Stimulated activated CD8-positive, alpha-beta memory T cell treated with anti-CD3 and anti-CD28 coated beads, Interleukin-15, amount 100 ng/mL, for 1 hour (primary cell): ENCODE measurements at places on chromosomes 2 and 18.

DNA sequence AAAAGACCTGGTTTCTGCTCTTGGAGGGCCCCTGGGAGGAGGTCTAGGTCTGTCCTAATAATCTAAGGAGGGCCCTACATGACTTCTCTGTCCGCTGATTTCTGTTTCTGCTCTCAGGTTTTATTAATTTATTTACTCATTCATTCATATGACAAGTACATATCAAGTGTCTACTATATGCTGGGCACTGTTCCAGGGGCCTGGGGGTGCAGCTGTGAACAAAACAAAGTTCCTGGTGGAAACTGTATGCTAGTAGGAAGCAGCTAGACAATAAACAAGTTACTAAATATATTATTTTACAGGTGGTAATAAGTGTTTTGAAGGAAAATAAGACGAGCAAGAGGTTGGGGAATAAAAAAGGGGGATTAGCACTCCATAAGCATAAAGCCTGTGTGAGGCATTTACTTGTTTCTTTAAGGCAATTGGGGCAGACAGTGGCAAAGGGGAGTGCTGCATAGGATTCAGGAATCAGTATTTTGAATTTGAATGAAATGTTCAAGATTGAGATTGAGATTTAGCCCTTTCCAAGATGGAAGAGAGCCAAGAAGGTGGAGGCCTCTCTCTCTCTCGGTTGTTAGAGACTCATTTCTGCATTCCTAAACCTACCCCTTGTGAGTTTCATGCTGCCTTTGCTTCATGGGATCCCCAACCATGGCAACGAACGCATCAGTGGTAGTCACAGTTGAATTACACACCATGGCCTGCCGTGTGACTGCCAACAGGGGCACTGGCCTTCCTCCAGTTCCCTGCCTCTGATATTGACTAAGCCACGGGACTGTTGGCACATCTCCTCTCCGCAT is 28.3 kb downstream of the DRC1 start:
- no peak for DNase-seq

DNA sequence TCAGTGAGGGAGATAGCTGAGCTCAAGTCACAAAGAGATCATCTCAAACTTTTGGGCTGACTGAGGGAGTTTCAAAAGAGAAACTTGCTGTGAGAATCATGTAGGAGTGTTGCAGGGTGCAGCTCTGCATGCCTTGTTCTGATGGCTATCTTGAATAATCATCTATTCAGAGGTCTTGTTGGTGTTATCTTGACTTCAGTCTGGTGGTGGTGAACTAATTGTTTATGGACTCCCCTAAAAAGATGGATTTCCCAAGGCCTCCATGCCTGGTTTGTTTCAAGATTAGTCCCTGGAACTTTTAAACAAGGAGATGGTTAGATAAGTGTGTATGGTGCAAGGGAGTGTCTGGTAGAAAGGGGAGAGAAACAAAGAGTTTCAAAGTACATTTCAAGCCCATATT is 29.8 kb downstream of the SLC39A6 start:
- DNase-seq = no peak

DNA sequence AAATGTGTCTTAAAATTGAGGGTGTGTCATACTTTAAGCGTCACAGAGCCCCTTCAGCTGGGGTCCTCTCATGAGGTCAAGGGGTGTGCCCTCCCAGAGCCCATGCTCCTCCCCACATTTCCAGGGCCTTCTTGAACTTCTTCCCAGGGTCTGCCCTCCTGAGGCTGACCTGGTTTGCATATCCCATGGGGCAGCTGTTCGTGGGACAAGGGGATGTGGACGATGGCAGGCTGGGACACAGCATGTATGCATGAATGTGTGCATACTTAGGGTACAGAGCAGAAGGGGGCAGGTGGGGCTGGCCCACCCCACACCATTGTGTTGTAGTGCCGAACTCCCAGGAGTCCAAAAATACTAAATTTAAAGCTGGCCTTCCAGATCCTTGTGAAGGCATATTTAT is 46.2 kb upstream of the TAF1B start:
- no peak for DNase-seq

DNA sequence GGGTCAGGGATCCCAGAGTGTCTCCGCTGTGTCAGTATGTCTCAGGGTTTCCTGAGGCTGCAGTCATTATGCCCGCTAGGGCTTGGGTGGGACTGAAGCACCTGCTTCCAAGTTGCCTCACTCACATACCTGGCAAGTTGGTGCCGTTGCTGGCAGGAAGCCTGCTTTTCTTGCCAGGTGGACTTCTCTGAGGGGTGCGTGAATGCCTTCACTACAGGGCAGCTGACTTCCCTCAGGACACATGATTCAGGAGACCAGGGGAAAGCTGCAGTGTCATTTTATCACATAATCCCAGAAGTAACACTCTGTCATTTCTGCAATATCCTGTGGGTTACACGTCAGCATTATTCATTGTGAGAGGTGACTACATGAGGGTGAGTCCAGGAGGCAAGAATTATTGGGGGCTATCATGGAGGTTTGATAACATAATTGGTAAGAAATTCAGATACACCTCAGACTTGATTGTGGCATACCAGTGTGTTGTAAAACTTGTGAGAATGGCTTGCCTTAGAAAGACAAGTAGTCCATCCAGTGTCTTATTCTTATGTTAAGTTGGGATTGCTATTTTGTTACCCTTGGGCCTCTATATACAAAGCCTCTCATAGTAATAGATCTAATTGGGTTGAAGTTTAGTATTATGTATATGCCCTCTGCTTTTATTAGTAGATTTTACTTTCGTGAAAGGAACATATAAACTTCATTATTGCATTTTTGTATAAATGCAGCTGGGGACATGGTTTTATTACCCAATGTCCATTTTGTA is 44.1 kb downstream of the NEDD4L start:
- DNase-seq = no peak

DNA sequence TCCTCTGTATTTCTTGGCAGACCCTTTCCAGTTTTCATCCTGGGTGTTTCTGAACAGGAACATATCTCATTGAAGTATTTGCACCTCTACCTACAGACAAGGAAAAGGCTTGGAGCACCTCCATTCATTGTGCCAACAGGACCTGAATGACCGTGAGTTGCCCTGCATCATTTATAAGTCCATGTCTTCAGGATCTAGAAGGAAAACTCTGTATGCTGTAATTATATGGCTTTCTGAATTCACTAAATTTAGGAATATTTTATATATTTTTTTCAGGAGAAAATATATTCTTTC is 402.3 kb upstream of the SLC14A2 start:
- no peak for DNase-seq

DNA sequence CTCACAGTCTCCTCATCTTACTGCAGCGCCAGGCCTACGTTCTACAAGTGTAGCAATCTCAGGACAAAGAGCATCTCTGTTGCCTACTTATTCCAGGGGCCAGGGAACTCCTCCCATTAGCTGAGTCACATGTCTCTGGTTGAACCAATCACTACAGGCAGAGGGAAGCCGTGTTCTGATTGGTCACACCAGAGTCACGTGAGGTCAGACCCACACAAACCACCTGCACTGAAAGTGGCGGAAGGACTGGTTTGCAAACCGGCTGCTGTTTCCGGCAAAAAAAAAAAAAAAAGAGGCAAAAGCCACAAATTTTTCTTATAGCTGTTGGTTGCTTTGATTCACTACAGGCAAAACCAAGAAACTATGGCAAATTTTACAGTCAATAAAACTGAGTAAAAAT is 21.9 kb upstream of the USP14 start:
- no peak for DNase-seq

GRCh38 chr2:159742846-159743245 is 30.5 kb downstream of the MARCHF7 start:
- DNase-seq = no peak

- DNase-seq = no peak
Observed at GRCh38 chr2:3481011-3481400, 38.3 kb downstream of the ADI1 start.

DNA sequence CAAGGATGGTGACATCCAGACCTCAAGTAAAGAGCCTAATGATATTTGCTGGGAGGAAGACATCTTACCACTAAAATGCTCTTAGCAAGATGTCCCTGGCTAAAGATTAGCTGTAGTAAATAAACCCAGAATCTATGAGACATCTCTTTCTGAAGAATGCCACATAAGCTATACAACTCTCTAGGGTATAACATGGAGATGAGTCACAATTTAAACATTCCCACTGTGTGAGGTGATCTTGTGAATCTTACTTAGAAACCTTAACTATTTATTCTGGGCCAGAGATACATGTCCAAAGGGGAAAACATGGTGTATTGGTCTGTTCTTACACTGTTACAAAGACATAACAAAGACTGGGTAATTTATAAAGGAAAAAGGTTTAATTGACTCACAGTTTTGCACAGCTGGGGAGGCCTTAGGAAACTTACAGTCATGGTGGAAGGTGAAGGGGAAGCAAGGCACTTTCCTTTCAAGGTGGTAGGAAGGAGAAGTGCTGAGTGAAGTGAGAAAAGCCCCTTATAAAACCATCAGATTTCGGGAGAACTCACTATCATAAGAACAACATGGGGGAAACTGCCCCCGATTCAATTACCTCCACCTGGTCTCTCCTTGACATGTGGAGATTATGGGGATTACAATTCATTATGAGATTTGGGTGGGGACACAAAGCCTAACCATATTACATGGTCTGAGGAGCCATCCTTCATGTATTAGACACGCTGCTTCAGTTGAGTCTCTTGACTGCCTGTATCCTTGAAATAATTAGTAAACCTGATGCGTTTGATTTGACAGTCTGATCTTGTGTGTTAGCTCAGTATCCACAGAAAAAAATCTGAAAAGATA is 17.1 kb downstream of the KRCC1 start:
- DNase-seq = no peak

- no peak for DNase-seq
Observed at GRCh38 chr2:66721776-66722175, 286.9 kb downstream of the MEIS1 start.

DNA sequence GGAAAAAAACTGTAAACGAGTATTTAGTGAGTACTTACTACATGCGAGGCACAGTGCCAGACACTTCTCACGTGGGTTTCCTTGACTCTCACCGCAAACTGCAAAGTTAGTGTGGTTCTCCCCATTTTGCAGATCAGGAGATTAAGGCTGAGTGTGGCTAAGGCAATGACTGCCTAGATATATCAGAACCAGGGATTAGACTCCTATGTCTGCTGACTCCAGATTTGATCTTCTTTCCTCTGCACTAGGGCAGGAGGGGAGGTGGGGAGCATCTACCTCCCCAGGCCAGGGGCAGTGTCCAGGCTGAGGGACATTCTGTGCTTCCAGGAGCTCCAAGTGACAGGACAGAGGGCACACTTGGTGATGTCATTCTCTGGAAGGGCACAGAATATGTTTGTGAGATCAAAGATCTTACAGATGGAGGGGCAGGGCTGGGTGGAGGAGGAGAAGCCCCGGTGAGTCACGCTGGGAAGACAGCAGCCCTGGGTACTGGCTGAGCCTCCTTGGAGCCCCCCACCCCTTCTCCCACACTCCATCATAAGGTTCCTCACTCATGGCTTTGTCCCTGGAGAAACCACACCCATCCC is 92.4 kb downstream of the RHOB start:
- DNase-seq = no peak

- no peak for DNase-seq
Observed at GRCh38 chr2:199378948-199379650, 78.6 kb downstream of the SATB2 start.

GRCh38 chr2:39481611-39482010 is 44.5 kb upstream of the MAP4K3 start:
- no peak for DNase-seq

GRCh38 chr2:173797586-173798263 is 167.4 kb downstream of the SP3 start:
- no peak for DNase-seq

DNA sequence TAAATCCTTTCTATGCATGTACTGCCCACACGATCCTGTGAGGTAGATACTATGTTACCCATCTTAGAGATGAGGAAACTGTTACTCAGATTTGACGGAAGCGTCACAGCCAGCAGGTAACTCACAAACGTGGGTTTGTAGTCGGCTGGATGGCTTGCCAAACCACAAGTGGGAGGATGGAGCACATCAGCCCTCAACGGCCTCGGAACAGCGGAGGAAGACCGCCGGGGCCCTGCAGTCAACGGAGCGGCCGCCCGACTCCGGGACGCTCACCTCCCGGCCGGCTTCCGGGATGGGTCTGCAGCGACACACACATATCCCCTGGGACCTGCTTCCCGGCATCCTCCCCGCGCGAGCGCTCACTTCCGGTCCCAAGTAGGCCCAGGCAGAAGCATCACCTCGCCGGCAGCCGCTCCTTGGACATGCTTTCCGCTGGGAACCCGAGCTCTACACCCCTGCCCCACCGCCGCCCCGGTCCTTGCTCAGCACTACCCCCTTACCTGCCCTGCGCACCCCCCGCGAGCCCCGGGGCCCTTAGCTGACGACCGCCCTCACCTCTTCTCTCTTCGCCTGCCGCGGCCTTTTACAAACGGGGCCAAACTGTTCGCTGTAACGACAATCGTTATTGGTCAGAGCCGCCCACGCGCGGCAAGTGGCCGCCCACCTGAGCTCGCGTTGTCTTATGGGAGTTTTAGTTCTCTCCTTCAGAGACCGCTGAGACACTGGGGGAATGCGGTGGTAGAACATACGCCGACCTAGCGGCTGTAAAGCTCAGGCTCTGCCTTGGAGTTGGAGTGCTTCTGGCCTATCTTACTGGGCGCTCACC is at the start of gene C2orf42:
Gene C2orf42 (minus strand): TSS at position 602 of the 826 bp plus-strand sequence. CDS start 9,034 bp downstream, outside the sequence.
- DNase-seq = peak; percentile 88
